Immature natural killer cell (primary cell): ENCODE measurements at places on chromosomes 6 and 20. TPM values are rescaled to one million over a fixed set of nuclear protein-coding genes. Genes with fewer than 3 reads are reported as not detected.
A peak's percentile ranks its signal among the peaks of the same experiment; 100 is the strongest.

DNA sequence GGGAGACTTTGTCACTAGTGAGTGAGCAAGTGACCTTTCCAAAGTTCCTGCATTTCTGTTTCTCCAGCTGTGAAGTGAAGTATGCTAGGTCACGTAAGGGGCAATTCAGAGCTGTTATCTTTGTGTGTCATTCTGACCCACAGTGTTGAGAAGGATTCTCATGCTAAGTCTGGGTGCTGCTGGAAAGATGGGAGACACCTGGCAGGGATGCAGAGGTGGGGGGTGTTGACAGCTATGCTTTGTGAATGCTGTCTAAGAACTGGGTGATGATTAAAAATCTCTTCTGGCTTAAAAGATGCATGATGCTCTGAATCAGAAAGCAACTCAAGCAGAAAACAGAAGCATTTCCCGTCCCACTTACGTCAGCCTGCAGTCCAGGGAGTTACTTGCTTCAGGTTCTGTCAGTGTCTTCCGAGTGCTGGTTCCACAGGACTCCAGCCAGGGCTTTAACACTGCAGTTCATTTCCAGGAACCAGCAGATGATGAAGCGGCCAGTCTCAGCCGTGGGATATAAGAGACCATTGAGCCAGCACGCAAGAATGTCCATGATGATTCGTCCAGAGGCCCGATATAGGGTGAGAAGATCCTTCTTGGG is 30.9 kb upstream of the ASXL1 start:
- no peak for DNase-seq

DNA sequence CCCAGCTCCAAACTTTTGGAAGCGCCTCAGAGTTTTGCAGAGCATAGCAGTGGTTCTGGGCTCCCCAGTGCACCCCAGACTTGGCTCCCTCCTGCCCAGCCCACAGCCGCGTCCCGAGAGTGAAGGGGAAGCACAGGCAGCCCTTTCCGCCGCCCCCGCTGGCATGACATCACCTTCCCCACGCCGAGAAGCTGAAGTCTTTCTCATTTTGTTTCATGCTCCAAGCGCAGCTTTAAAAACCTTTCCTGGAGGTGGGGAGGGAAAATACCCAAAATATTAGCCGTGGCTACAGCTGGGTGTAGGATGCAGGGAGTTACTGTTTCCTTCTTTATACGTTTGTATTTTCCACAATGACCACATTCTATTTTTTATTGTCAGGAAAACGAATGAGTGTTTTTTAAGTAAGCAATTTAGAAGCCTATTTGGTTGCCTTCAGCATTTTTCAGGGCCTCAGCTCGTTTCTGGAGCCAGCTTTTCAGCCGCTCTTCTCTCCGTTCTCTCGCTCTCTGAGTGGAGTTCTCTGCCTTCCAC is 72.9 kb downstream of the SNX5 start:
- no peak for DNase-seq

- no peak for DNase-seq
Observed at GRCh38 chr6:95847061-95847460, 168.7 kb upstream of the FUT9 start.

DNA sequence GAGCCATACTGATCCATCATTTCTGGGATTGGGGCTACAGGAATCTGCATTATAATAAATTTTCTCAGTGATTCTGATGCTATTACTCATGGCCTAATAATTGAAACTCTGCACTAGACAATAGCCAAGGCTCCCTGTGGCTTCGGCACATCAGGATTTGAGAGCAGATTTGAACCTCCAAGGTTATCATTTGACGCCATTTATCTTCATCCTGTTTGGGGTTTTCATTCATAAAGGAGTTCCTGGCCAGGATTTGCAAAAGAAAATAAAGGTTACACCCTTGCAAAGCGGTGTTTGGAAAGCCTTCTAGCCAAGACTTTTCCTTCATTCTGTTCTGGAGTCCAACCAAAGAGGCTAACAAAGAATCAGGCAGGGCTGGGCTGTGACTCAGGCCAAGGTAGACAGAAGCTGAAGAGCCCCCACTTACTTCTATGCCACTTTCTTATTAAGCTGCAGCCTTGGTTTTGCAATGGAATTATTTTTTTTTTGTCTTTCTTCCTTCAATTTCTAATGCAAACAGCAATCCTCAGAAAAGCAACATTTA is 330.1 kb downstream of the DHX35 start:
- DNase-seq: no peak

BHLHE23 gene
- not detected for polyA plus RNA-seq

GRCh38 chr6:130167655-130168054 is 55.1 kb downstream of the SAMD3 start:
- no peak for DNase-seq

MEP1A gene
- not detected for polyA plus RNA-seq

RSPH9 gene
- 0.76 TPM for polyA plus RNA-seq

GRCh38 chr6:157756708-157757429 is 66.2 kb upstream of the SNX9 start:
- DNase-seq: peak; percentile 61

DNA sequence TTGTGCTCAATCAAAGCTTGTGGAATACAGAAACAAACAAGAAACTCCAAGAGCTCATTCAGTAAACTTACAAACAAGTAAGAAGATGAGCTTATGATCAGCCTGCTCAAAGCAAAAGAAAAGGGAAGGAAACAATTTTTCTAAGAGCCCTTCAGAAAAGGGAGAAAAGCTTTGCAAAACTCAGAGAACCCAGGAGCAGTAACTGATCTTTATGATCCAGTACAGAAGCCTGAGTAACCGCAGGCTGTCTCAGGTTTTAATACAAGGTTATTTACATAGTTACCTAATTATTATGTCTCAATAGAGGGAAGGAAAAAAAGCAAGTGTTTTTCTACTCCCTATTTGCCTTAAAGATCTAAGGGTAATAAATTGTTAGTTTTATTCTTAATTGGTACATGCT is 226.5 kb downstream of the MAFB start:
- DNase-seq: no peak

DNA sequence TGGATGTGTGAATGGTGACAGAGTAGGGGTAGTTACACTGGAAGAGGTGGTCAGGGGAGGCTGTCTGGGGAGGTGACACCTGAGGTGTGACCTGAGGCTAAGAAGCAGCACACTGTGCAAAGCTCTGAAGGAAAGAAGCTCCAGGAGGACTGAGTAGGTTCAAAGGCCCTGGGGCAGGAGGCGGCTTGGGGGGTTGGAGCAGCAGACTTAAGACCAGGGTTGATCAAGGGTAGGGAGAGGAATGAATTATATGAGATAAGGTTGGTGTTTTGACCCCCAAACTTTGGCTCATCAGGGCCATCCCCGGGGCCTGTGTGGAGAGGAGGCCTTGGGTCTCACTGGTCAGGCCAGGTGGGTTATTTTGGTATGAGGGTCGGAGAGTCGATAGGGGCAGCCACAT is 166.1 kb downstream of the GRM4 start:
- DNase-seq: no peak

DNA sequence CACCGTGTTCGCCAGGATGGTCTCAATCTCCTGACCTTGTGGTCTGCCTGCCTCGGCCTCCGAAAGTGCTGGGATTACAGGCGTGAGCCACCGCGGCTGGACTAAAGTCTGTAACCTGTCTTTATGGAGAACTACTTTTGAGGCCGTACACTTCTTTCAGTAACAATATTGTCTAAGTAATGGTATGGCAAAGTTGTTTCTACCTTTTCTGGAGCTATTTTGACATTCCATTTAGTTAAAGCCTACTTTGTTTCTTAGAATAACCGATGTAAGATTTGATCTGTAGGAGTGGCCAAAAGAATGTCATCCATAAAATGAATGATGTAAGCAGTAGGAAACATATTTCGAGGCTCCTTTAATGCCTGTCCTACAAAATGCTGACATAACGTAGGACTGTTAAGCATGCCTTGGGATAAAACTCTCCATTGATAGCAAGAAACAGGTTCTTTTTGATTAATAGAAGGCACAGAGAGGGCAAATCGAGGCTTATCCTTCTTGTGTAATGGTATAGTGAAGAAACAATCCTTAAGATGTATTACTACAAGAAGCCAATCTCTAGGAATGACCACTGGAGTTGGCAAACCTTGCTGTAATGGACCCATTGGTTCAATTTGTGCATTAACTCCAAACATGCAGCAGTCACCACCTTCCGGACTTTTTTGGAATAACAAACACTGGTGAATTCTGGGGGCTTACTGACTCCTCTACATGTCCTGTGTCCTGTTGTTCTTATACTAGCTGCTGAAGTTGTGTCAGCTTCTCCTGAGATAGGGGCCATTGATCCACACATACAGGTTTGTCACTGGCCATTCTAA is 35.9 kb downstream of the HLA-DRA start:
- no peak for DNase-seq

GNAS gene
- polyA plus RNA-seq: 127 TPM

EMILIN3 gene
- polyA plus RNA-seq: not detected

MLIP gene
- polyA plus RNA-seq: not detected

TSBP1 gene
- not detected for polyA plus RNA-seq

DNA sequence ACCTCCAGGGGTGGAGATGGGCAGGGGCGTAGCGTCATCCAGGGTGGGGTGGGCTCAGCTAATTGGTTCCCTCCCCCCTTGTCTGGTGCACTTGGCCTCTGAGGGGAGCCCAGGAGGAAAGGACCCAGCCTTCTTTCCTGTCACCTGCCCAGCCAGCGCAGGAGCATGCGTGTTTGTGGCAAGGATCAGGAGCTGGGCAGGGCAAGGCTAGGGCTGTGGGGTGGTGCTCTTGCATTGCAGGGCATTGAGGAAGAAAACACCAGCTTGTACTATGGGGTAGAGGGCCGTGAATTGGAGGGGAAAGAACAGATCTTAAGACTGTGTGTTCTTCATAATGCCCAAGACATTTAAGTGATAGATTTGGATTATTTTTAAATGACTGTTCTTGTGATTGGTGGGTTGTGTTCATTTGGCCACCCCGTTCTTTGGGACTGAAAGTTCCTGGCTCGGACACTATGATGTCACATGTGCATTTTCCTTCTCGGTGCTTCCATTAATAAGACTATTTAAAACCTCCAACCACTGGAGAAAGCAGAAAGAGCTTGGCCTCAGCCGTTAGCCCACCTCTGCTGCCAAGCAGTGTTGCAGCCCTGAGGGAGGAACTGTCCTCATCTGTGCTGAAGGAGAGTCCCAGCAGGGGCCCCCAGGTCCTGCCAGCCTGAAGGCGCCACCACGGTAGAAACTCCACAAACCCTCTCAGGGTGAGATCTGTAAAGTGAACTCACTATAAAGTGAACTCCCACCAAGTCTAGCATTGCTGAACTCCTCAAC is 136.2 kb upstream of the INSM1 start:
- no peak for DNase-seq

DNA sequence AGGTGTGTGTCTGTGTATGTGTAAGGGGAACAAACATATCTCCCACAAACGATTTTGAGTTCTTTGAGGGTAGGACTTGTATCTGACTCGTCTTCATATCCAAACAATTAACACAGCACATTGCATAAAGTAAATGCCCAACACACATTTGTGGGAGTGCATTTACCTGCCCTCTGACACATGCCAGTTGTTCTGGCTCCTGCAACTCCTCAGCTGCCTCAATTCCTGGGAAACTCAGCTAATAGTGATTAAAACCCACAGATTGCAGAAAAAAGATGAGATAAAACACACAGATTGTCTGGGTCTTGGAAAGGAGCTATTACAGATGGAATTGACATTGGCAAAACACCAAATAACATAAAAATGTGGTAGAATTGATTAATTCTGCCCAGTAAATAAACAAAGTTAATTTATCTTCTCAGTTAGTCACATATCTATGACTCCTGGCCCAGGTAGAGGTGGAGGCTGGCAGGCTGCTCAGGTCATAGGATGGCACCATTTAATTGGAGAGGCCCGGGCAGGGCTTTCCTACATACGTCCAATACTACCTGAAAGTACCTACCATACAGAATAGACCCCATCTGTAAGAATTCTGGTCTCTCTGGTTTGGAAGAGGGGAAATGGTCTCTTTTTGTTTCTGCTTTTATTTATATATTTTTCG is 71.5 kb upstream of the IFNGR1 start:
- no peak for DNase-seq

- DNase-seq: no peak
Observed at GRCh38 chr6:159996087-159996622, 27.3 kb downstream of the IGF2R start.

PPDPF gene
- polyA plus RNA-seq: 14.9 TPM

ADGB gene
- not detected for polyA plus RNA-seq

GRCh38 chr6:154167126-154167525 is 128.1 kb downstream of the OPRM1 start:
- DNase-seq: no peak

- DNase-seq: no peak
Observed at GRCh38 chr6:128233531-128233930, 286.9 kb downstream of the PTPRK start.

AGPAT1 gene
- polyA plus RNA-seq: 24.3 TPM

BMP6 gene
- not detected for polyA plus RNA-seq

SOX18 gene
- not detected for polyA plus RNA-seq

- DNase-seq: no peak
Observed at GRCh38 chr6:13011612-13012146, 295.1 kb downstream of the PHACTR1 start.

ZGPAT gene
- polyA plus RNA-seq: 33.9 TPM

DNA sequence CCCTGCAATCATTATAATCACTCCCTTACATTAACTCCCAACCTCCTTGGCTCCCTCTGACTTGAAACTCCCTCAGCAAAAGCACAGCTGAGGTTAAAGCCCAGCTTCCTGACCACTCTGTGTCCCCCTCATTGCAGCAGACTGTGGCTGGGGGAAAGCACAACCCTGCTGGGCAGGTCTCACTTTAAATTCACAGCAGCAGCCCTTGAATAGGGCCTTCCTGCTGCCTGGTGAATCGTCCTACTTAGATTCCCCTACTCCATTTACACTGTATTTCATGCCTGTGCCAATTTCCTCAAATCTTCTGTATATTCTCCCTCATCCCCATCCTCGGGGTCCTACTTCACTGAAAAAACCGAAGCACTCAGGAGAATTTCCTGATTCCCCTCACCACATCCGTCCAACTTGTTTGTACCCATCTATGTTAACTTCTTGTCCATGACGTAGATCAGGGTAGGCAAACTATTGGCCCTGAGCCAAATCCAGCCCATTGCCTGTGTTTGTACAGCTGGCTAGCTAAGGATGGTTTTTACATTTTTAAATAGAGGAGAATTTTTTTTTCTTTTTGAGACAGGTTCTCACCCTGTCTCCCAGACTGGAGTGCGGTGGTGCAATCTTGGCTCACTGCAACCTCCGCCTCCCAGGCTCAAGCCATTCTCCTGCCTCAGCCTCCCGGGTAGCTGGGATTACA is 31.5 kb upstream of the GCM1 start:
- peak; percentile 39 for DNase-seq

- no peak for DNase-seq
Observed at GRCh38 chr20:50592282-50593004, 82.3 kb downstream of the PTPN1 start.

DNA sequence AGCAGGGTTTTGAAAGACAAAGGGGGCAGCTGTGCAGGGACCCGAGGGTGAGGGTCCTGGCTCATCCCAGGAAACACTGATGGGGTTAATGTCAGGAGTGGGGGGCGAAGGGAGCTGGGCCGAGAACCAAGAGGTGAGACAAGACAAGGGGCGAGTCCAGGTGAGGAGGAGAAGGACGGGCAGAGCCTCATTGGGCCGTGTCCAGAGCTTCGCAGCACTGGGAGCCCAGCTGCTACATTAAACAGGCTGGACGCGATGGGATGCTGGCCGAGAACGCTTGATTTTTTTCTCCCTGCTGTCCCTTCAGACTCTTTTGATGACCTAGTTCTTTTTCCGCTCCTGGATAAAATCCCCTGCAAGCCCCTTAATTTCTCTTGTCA is 172.8 kb upstream of the SNX9 start:
- no peak for DNase-seq

CRIP3 gene
- polyA plus RNA-seq: 1.3 TPM
